ENCODE measurements at places on chromosomes 7 and 10.

- peak; percentile 95 for DNase-seq
These were observed 302.4 kb upstream of the NFE2L3 start for GRCh38 chr7:25849500-25850184.

DNA sequence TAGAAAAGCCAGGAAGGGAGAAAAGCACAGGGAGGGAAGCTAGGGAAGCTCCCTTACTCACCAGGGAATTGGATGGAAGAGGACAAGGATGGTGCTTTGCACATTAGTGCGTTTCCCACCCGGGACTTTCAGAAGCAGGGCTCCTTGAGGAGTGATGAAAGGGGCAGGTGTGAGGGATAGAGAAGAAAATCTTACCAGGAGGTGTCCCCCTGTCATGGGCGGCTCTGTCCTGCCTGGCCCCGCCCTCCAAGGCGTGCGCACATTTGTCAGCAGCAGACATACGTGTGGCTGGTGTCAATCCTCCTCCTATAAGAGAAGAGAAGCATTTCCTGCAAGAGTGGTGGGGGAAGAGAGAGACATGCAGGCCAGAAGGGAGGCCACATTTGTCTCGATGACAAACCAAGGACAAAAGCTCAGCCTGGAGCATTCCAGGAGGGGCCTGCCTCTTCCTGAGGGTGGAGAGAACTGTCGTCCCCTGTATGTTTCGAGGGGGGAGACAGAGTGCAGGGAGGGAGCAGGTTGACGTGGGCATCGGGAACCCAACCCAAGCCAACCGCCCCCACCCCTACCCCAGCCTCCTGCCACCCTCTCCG, 47.4 kb upstream of the COMTD1 start:
- no peak for DNase-seq

DNA sequence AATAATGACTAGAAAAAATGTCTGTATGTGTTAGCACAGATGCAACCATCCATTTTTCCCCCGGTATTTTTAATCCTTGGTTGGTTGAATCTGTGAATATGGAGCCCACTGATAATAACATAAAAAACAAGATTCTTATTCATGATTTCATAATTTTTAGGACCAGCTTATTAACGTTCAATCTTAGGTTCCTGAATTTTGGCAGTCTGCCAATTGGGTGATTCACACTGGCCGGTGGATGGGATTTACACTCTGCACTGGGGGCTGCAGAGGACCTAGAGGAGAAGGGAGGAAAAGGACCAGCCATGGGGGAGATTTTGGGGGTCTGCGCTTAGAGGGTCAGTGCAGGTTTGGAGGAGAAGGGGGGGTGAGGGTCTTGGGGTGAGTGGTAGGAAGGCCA, 327.9 kb downstream of the ACTR3B start:
- no peak for DNase-seq

GRCh38 chr10:113283189-113283588, 269.7 kb upstream of the HABP2 start:
- DNase-seq: no peak

- DNase-seq: no peak
These were observed 303.0 kb downstream of the MDFIC start for GRCh38 chr7:115224922-115225321.

- DNase-seq: no peak
These were observed 29.4 kb upstream of the CDH23 start for GRCh38 chr10:71367271-71367670.

DNA sequence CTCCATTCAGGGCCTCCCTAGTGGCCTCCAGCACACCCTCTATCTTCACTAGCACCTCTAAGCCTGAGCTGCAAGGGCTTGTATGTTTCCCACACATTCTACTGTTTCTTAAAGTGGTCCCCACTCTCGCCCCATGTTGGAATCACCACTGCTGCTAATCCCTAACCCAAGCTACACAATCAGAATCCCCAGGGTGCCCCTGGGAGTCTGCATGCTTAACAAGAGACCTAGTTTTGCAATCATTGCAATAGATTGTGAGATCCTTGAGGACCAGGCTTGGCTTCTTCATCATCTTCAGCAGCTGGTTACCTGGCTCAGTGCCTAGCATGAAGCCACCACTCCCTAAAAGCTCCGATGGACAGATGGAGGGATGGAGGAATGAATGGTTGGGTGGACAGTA, 113.9 kb downstream of the MYOF start:
- DNase-seq: no peak

- DNase-seq: no peak
These were observed 52.6 kb downstream of the SH3PXD2A start for GRCh38 chr10:103802637-103803353.

- DNase-seq: no peak
These were observed 155.8 kb upstream of the HABP2 start for GRCh38 chr10:113397047-113397446.

GRCh38 chr7:100965045-100965722, 4.2 kb upstream of the MUC12 start:
- no peak for DNase-seq

- no peak for DNase-seq
These were observed 8.1 kb downstream of the SFTPA2 start for GRCh38 chr10:79552143-79552542.

GRCh38 chr10:4034907-4035598, 250.0 kb upstream of the KLF6 start:
- DNase-seq: no peak

DNA sequence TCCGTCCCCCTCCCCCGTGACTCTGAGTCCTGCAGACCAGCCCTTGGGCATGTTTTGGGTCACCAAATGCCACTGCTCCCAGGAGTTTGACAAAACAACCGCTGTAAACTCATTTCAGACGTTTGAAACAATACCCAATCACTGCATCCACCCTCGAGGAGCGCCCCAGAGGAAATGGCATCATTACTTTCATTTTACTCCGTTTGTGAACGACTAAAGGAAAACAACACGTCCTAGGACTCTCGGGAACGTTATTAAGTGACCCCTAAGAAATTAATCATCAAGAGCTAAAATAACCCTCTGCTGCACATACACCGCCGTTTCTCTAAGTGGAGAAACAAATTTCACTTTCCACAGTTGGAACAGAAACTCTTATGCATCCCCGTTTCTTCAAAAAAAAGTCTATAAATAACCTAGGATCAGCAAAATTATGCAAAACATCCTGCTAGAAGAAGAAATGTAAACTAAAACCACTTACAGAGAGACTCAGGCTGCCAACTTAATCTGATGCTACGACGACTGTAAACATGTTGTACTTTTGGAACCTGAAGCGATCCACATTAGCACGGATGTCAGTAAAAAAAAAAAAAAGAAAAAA, 109.9 kb upstream of the EFCAB10 start:
- no peak for DNase-seq

DNA sequence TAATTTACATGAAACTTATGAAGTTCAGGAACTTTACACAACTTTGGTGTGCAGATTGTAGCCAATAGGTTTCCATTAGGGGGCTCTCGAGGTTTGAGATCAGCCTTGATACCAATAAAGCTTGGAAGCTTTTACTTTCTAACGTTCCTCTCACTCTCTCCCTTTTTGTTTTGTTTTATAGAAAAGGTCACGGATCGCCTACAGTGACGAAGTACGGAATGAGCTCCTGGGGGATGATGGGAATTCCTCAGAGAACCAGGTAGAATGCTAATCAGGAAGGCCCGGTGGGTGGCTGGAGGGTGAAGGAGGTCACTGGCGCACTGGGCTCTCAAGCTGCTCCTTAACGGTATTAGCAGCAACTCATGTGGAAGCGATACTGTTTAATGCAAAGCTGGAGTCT, 79.9 kb downstream of the VTI1A start:
- DNase-seq: no peak

GRCh38 chr10:125779403-125780327, 4.0 kb upstream of the MMP21 start:
- DNase-seq: no peak

GRCh38 chr10:90075995-90076394, 374.6 kb downstream of the KIF20B start:
- DNase-seq: no peak

DNA sequence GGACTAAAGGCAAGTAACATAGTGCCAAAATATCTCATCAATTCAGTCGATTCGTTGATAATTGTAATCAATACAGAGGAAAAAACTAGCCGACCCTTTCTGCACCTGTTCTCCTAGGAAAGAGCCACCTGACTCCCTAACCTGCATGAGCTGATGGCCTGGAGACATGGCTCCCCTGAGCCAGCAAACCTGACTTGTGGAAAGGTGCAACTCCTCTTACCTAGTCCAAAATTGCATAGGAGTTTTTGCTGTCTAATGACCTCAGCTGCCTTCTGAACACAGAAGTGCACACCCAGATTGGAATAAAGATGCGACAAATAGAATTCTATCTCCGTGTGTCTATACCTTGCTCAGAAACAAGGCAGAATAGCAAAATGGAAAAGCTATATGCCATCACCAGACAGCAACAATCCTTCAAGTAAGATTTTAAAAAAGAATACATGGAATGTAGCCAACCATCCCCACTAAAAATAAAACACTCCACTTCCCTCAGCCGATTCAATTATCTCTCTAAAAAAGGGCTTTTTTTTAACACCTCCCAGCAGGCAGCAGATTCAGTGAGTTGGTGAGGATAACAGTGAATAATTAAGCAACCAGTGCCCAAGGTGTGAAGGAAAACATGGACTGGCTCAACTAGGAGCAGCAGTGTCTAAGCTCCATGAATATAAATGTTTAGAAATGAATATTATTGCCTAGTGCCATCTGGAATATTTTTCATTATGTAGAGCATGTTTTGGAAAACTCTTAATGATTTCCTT, 26.6 kb upstream of the LMTK2 start:
- no peak for DNase-seq

Data from SJSA1 (cell line).